Activated naive CD4-positive, alpha-beta T cell treated with anti-CD3 and anti-CD28 coated beads, Interleukin-2, amount 50 U/mL, for 72 hours (primary cell): ENCODE measurements at places on chromosomes 12 and 14. TPM values are rescaled to one million over a fixed set of nuclear protein-coding genes. Genes with fewer than 3 reads are reported as not detected.

The PROX2 gene
- 0.23 TPM for total RNA-seq

The KRT75 gene
- not detected for total RNA-seq

The SMAGP gene
- 0.41 TPM for total RNA-seq

The SERPINA12 gene
- total RNA-seq: not detected

The E2F7 gene
- total RNA-seq: 26.9 TPM

The P2RX2 gene
- not detected for total RNA-seq

The SINHCAF gene
- total RNA-seq: 190 TPM

The PPFIA2 gene
- total RNA-seq: not detected
